Activated CD4-positive, alpha-beta T cell treated with anti-CD3 and anti-CD28 coated beads for 36 hours (primary cell): ENCODE measurements at places on chromosomes 2 and 18.

DNA sequence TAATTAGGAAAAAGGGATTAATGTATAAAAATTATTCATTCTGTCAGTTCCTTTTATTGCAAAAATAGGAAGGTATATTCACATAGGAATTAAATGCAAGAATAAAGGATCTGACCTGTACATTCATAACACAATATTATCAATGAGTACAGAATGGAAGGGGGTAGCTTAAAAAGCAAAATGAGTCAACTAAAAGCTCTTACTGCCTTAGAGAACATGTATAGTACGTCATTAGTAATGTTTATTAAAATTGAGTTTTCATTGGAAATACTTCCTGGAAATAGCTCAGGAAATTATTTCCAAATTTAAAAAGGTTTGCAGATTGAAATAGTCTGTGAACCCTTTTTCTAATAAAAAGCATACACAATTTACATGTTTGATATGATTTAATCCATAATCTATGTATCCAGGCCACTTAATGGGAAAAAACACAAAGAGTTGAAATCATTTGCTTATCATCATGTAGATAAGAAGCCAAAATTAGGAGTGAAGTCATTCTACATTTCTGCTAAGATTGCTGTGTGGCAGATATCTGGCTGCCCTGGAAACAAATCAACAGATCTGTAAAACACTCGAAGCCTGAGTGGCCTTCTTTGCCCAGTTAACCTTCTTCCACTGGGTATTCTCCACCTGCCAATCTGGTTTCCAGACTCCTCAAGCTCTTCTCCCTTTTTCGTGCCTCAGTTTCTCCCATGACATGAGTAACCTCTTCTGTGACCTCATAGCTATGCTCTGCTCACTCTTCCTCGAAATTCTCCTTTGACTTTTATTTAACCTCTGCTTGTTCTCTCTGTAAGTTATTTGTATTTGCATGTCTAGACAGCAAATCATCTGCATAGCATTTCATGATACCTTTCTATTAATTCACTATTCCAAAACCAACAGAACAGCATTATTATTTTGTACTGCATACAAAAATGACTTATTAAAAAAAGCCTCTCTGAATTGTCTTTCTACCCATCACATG, 181.2 kb upstream of the REV1 start:
- no peak for DNase-seq

- no peak for DNase-seq
Observed at GRCh38 chr2:238065071-238065846, 4.5 kb downstream of the SCLY start.

DNA sequence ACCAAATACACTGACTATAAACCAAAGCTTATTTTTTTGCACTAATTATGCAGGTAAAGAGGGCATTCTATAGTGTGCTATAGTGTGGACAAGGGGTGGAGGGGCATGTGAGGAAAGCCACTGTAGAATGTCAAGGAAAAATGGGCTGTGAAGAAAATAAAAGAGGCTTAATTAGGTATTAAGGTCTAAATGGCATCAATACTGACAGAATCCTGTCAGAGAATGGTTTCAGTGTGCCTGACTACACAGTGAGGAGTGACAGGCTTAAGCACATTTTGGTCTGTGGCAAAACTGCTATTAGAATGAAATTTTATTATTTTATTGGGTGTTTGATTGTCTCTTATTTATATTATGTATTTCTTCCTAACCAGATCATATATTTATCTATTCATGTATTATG, 787.6 kb upstream of the CELF4 start:
- DNase-seq = no peak

- no peak for DNase-seq
Observed at GRCh38 chr18:8949206-8949605, 153.3 kb upstream of the NDUFV2 start.

DNA sequence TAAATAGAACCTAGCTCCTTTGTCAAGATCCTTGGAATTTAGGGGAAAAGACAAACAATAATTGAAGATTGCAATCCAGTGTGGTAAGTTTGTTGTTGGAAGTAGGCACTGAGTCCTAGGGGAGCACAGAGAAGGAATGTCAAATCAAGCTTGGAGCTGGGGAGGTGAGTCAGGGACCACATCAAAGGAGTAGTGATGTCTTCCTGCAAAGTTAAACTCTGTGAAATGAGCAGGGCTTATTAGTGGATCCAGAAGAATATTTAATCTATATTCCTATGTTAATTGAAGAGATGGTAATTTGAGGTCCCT, 41.7 kb upstream of the NABP1 start:
- no peak for DNase-seq

DNA sequence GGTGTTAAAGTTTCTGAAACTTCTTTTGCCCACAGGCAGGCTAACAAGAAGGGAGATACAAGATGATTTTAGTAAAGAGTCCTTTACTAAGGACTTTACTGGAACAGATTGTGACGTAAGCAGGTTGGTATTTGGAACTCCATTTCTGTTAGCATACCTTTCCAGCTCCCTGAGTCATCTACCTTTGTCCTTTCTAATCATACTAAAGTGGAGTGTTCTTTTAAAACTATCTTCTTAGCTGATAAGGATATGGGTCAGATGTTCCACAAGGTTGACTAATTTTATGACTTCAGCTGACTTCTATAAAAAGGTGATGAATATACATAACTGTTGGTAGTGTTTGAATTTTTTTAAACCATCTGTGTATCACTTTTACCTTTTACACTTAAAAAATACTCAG, 21.1 kb downstream of the UGP2 start:
- DNase-seq = no peak

- DNase-seq = no peak
Observed at GRCh38 chr2:132875193-132875592, 205.2 kb upstream of the LYPD1 start.

- DNase-seq = no peak
Observed at GRCh38 chr2:197239434-197239833, 71.1 kb downstream of the ANKRD44 start.

- peak; percentile 11 for DNase-seq
Observed at GRCh38 chr18:54023471-54023870, 201.0 kb downstream of the MBD2 start.

GRCh38 chr2:8457092-8457481, 224.8 kb upstream of the ID2 start:
- DNase-seq = peak; percentile 47

- DNase-seq = no peak
Observed at GRCh38 chr2:1173528-1173927, 222.9 kb downstream of the SNTG2 start.

- no peak for DNase-seq
Observed at GRCh38 chr2:96952976-96953610, 33.3 kb downstream of the FAM178B start.

DNA sequence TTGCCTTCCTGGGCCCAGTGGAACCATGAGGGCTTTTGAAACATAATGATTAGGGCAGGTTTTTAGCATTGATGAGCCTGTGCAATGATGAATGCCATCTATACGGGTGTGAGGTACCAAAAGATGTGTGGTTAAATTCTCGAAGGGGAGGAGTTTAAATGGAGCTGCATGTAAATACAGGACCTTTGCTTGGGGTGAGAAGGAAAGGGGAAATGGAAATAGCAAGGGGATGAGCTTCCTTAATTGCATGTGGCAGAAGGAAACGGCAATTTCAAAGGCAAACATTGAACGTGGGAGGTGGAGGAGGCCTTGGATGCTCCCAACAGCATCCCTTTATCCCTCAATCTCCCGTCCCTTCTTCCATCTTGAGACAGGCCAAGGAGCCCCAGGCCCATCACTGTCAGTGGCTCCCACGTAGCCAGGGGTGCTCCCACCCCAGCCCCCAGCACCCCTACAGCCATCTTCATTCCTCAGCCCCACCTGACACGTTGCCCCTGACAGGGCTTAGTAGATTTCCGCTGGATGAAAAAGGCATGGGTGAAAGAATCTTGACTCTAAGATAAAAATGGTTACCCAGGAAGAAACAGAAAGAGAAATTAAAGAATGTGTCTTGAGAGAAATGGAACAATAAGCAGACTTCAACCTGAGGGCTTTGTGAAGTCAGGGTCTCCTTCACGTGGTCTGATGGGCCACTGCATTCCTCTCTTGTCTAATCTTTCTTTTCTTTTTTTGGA, 32.5 kb downstream of the INPP5D start:
- DNase-seq = no peak

- DNase-seq = no peak
Observed at GRCh38 chr18:42758852-42759251, 356.6 kb downstream of the RIT2 start.

GRCh38 chr2:19819097-19820065, 82.4 kb downstream of the TTC32 start:
- DNase-seq = no peak

DNA sequence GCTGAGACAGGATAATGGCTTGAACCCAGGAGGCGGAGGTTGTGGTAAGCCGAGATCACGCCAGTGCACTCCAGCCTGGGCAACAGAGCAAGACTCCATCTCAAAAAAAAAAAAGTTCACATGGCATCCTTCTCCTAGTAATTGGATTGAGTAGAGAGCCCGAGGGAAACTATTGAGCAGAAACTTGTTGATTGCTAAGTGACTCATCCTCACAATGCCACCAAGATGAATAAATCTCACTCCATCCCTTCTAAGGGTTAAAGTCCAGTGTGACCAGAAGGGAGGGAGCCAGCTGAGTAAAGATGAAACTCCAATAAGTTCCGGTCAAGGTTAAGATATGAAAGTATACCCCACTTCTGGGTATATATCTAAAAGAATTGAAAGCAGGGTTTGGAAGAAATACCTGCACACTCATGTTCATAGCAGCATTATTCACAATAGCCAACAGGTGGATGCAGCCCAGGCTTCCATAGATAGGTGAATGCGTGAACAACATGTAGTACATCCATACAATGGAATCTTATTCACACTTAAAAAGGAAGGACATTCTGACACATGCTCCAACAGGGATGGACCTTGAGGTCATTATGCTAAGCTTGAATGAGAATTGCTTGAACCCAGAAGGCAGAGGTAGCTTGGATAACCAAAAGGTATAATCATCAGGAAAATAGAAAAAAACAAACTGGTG, 13.0 kb upstream of the FHL2 start:
- no peak for DNase-seq

GRCh38 chr2:241947004-241947350, 77.4 kb downstream of the RTP5 start:
- DNase-seq = no peak

- DNase-seq = no peak
Observed at GRCh38 chr2:86140969-86141392, 34.9 kb downstream of the PTCD3 start.

GRCh38 chr18:63963615-63964256, 6.1 kb upstream of the SERPINB8 start:
- peak; percentile 65 for DNase-seq

GRCh38 chr2:237866101-237866621, 6.7 kb downstream of the RAMP1 start:
- no peak for DNase-seq

- DNase-seq = peak; percentile 52
Observed at GRCh38 chr2:240840435-240841060, 20.5 kb upstream of the KIF1A start.

DNA sequence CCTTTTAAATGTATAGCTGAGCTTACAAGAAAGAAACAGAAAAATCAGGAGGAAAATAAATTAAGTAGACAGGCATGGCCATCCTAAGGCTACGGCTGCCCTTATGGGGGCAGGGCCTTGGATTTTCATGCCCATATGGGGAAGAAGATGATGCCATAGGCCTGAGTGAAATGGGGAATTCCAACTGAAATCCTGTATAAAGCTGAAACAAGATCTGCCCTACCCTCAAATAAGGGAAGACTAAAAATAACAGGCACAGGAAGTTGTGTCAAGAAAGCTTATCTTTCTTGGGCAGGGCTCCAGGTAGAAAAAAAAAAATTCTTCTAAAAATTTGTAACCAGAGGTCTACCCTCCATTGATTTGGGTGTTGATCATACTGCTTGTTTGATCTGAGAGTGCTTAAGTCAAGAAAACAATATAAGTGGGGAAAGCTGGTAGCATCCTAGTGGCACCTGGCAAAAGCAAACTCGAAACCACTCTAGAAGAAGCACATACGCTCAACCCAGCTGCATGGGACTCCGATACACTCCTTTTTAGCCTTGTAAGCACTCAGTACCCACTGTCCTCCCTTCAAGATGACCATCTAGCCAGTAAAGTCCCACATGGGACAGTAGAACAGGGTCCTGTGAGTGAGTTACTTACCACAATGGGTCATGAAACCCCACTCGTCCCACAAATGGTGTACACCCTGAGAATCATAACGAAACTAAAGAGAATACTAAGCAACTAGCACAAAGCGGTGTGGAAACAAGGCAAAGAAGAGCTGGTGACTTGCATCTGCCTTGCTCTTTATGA, 22.3 kb downstream of the DNAH7 start:
- no peak for DNase-seq

- DNase-seq = peak; percentile 10
Observed at GRCh38 chr18:58091099-58091611, 47.1 kb downstream of the NEDD4L start.

GRCh38 chr2:49226360-49226759, 72.0 kb upstream of the FSHR start:
- DNase-seq = no peak

DNA sequence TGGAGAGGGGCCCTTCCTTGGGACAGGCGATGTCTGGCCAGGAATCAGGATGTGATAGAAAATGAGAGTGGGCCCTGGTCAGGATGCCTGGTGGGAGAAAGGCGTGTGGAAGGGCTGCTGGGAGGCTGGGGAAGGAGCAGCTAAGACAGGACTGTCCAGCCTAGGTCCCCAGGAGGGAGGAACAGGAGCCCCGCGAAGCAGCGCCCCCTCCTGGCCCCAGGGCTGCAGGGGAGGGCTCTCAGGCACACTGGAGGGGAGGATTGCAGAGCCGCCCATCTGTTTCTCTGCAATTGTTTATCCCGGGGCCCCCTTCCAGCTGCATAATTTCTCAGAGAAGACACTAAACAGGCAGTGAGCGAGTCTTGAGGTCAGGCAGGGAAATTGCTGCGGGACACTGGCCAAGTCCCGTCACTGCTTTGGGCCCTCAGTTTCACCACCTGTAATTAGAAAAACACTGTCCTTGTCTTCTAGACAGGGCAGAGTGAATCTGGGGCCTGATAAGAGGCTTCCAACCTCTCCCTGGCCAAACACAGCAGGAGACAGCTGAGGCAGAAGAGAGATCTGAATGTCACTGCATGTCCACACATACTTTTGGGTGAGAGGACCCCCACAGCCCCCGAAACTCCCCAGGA, 3.9 kb upstream of the NPPC start:
- DNase-seq = peak; percentile 67

GRCh38 chr2:157735532-157735931, 106.9 kb upstream of the ACVR1C start:
- no peak for DNase-seq

GRCh38 chr18:56726906-56727305, 75.7 kb downstream of the WDR7 start:
- DNase-seq = no peak

GRCh38 chr18:50642439-50642838, 82.6 kb downstream of the MAPK4 start:
- no peak for DNase-seq

GRCh38 chr2:171703574-171704347, 16.5 kb downstream of the DYNC1I2 start:
- no peak for DNase-seq

GRCh38 chr2:65300761-65301711, 73.4 kb downstream of the ACTR2 start:
- DNase-seq = peak; percentile 90

DNA sequence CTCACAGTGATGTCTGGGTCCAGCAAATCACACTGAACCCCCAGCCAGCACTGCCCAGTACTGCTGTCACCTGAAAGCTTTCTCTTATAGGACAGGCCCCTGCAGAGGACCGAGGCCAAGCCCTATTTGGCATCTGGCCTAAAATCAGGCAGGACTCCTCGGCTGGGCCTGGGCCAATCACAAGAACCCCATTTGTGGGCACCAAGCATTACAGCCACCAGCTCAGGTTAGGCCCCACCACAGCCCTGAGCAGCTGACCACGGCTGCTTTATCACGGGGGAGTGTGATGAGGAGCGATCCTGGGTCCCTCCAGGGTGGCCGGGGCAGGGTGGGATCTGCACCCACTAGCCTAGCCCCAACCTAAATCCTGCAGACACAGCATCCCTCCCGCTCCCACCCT, 8.2 kb downstream of the BIN1 start:
- DNase-seq = no peak
